ENCODE measurements at places on chromosomes 11 and 22.

GRCh38 chr22:37010174-37010573 is 9.1 kb downstream of the TST start:
- DNase-seq: no peak

- DNase-seq: no peak
Observed at GRCh38 chr11:106137061-106137460, 59.6 kb downstream of the AASDHPPT start.

GRCh38 chr11:44008698-44009097 is 39.1 kb upstream of the ACCSL start:
- DNase-seq: no peak

- peak; percentile 33 for DNase-seq
Observed at GRCh38 chr11:44398266-44399030, 88.5 kb upstream of the ALX4 start.

- DNase-seq: no peak
Observed at GRCh38 chr11:131940126-131940525, 569.7 kb downstream of the NTM start.

DNA sequence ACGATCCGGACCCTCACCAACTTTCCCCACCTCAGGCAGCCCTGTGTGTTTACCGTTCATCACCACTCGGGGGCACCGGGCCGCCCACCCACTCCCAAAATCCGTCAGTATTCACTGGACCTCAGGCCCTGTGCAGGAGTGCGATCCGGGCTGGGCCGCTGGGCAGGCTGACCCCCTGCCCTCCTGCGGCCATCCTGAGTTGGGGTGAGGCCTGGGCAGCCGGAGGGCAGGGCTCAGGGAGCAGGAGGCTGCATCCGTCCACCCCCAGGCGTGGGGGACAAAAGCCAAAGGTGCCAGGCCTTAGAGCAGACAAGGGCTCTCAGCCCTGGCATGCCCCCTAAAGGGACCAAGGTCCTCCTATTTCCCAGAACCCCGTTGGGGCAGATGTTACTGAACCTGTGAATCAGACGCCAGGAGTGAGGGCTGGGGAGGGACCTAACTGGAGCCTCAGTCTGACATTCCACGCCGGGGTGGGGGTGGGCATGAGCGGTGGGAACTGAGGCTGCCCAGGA is 16.8 kb upstream of the TMEM191C start:
- DNase-seq: no peak

GRCh38 chr11:131609337-131609736 is 238.9 kb downstream of the NTM start:
- DNase-seq: no peak

- no peak for DNase-seq
Observed at GRCh38 chr22:18931905-18932652, 4.0 kb downstream of the PRODH start.

GRCh38 chr11:132405728-132406127 is 1035.3 kb downstream of the NTM start:
- no peak for DNase-seq

DNA sequence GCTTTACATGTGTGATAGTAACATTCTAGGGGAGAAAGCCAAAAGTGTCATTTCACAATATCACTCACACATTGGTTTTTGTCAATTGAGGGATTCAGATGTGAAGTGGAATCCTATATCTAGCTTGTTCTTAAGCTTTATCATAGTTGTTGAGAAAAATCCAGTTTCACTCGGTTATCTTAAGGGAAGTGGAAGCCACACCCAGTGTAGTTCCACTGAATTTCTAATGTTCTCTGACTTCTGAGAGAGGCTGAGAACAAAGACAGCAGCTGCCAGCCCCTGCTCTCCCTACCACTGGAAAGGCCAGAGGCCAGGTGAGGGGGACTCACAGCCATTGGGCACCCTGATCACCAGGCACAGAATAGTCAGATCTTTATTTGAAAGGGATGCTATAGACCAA is 53.7 kb downstream of the THAP12 start:
- DNase-seq: no peak

- DNase-seq: no peak
Observed at GRCh38 chr22:42874010-42874409, 16.9 kb upstream of the ARFGAP3 start.
